ENCODE measurements at places on chromosomes 7 and 10. TPM values are rescaled to one million over a fixed set of nuclear protein-coding genes. Genes with fewer than 3 reads are reported as not detected.

GRCh38 chr10:125166658-125167057 lies 6.3 kb upstream of the CTBP2 start:
- peaks cover 11% of the 10 kb centered on the region for H3K4me1 ChIP-seq
- H3K27ac ChIP-seq = no peak overlapping the region
- H3K4me3 ChIP-seq = no peak overlapping the region
- DNase-seq = peak; percentile 22

GRCh38 chr7:71705901-71706596 lies 574.1 kb downstream of the GALNT17 start:
- no peaks in the 10 kb centered on the region for H3K4me1 ChIP-seq
- no peaks in the 10 kb centered on the region for H3K27me3 ChIP-seq
- no peak for DNase-seq
- no peak overlapping the region for H3K27ac ChIP-seq

PON1 gene
- total RNA-seq = not detected

GRCh38 chr7:119270644-119271043 lies 1002.3 kb upstream of the KCND2 start:
- H3K4me3 ChIP-seq = no peak overlapping the region
- H3K4me1 ChIP-seq = no peaks in the 10 kb centered on the region
- H3K27ac ChIP-seq = no peak overlapping the region
- no peak for DNase-seq
- no peaks in the 10 kb centered on the region for H3K36me3 ChIP-seq

OR9A2 gene
- not detected for total RNA-seq

PRF1 gene
- total RNA-seq = 1.3 TPM

DNA sequence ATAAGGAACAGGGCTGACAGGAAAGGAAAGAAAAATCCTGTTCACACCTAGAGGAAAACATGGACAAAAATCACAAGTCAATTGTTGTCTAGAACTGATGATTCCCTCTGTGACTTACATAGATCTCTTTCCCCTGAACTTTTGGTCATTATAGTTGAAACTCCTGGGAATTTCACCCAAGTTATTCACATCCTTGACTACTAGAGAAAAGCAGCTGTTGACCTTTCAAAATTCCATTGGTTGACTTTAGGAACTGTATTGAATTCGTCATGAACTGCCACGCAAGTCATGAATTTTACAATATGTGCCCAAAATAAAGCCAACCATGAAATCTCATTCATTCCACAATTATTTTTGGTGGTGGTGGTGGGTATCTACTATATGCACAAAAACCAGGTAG lies 104.3 kb downstream of the UBE2H start:
- no peaks in the 10 kb centered on the region for H3K36me3 ChIP-seq
- H3K27ac ChIP-seq = no peak overlapping the region
- no peak for DNase-seq
- H3K4me3 ChIP-seq = no peak overlapping the region

FAM25A gene
- total RNA-seq = not detected

DNA sequence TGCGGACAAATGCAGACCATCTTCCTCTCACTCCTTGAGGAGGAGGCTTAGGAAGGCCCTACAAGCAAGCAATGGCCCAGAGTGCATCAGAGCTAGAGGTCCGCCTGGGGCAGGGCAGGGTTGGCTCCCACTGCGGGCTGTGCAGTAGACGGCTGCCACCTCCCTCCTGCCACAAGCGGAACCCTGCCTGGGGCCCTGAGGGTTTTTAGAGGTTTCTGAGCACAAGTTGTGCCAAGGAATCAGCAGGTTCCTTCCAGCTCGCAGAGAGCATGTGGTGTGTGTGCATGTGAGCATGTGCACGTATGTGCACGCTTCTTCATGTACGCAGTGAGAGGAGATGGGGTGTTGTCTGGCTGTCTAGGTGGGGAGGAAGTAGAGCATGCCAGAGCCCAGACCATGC lies 25.9 kb upstream of the SMARCD3 start:
- H3K36me3 ChIP-seq = peaks cover 3% of the 10 kb centered on the region
- no peak overlapping the region for H3K4me3 ChIP-seq
- DNase-seq = no peak
- peaks cover 26% of the 10 kb centered on the region for H3K4me1 ChIP-seq
- no peak overlapping the region for H3K27ac ChIP-seq
- H3K27me3 ChIP-seq = no peaks in the 10 kb centered on the region

GRCh38 chr7:100044718-100045117 lies 4.9 kb upstream of the ZSCAN21 start:
- H3K27ac ChIP-seq = no peak overlapping the region
- peak; percentile 72 for DNase-seq
- no peaks in the 10 kb centered on the region for H3K36me3 ChIP-seq
- peaks cover 16% of the 10 kb centered on the region for H3K4me1 ChIP-seq

- H3K27me3 ChIP-seq = peaks cover 12% of the 10 kb centered on the region
- H3K36me3 ChIP-seq = no peaks in the 10 kb centered on the region
- no peak for DNase-seq
- H3K27ac ChIP-seq = no peak overlapping the region
- no peak overlapping the region for H3K4me3 ChIP-seq
Observed at GRCh38 chr10:104735036-104735756, 94.1 kb downstream of the SORCS3 start.

LRRC17 gene
- not detected for total RNA-seq

NACAD gene
- 24.1 TPM for total RNA-seq

- no peaks in the 10 kb centered on the region for H3K36me3 ChIP-seq
Observed at GRCh38 chr10:86944471-86944870, 12.9 kb downstream of the MMRN2 start.

Data from stomach (tissue), 19 donors.